CD8-positive, alpha-beta T cell (primary cell): ENCODE measurements at places on chromosomes 3 and 15.

- DNase-seq = no peak
These were observed 29.7 kb upstream of the RNF7 start for GRCh38 chr3:141708367-141708766.

DNA sequence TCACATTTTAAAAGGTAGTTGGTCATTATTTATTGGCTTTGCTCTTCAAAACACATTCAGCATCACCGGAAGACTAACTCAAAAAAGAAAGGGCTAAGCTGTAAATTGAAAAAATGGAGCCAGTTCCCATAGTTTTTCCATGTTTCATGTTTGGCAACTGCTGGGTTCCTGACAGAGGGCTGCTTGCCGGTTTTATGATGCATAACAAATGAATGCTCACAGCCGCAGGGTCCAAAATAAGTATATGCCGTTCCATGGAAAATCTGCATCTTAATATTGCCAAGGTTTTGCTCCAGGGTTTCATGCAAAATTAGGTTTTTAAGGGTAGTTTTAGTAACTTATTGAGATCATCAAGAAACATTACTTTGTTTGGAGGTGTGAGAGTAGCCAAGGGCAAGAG, 15.8 kb downstream of the SLC12A1 start:
- DNase-seq = no peak

- no peak for DNase-seq
These were observed 60.3 kb downstream of the MAP6D1 start for GRCh38 chr3:183764847-183765731.

DNA sequence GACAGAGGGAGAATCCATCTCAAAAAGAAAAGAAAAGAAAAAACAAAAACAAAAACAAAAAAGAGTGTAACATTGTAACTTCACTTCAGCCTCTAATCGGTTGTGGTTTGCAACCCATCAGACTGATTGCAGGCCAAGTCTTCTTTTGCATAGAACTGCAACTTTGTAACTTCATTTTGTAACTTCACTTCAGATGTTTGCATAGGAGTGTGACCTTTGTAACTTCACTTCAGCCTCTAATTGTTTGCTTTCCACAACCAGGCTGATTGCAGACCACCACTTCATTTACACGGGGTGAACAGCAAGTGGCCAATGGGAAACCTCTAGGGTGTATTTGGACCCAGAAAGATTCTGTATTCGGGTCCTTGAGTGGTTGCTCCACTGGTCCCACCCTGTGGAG, 79.1 kb upstream of the CHMP2B start:
- DNase-seq = no peak
